H9 (cell line): ENCODE measurements at places on chromosomes 3 and 15. TPM values are rescaled to one million over a fixed set of nuclear protein-coding genes. Genes with fewer than 3 reads are reported as not detected.

Gene GADL1
- 0.09 and 0.15 TPM in 2 replicates for total RNA-seq

DNA sequence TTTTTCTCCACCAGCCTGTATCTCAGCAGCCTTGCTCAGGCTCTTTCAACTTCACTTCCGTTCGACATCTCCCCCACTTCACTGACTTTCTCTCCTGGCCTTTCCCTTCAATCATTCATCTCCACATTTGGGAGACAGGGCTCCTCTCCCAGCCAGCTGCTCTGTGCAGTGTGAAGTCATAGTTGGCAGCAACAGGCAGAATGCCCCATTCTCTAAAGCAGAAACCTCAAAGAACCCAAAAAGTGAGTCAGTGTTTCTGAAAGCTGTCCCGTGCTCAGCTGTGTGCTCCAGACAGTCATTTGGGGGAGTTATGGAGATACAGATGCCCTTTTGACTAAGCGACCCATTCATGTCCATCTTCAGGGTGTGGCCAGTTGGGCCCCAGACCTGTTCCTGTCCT is 54.3 kb downstream of the NTRK3 start:
- no peak for DNase-seq

GRCh38 chr3:107064405-107065060 is 312.7 kb upstream of the CCDC54 start:
- peak; percentile 66 for DNase-seq

DNA sequence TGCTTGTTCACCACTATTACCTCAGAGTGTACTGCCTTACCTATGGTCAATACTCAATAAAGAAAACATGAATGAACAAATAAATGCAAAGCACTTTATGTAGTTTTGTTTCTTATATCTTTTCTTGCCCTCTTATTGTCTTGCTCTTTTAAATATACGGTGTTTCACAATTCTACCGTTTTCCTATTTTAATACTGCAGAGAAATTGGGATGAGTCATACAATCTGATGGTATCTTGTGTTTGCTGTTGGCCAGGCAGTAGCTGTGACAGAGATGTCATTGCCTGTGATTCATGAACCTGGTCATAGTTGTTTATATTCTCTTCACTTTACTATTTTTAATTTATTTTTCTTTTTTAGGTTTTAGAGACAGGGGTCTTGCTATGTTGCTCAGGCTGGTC is 48.3 kb downstream of the SERP1 start:
- DNase-seq, result no peak

DNA sequence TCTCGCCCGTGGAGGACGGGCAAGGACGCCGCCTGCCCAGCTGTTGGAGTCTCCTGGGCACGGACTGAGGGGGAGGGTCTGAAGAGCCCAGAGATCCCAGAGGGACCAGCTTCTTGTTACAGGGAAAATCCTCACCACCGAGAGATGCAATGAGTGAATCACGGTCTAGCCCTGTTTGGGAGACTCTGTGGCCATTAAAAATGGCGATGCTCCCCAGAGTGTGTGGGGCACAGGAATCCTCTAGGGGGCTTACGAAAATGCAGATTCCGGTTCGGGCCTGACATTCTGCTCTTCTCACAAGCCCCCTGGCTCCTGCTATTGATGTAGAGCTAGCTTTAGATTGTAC is 35.5 kb upstream of the EPHB3 start:
- no peak for DNase-seq

DNA sequence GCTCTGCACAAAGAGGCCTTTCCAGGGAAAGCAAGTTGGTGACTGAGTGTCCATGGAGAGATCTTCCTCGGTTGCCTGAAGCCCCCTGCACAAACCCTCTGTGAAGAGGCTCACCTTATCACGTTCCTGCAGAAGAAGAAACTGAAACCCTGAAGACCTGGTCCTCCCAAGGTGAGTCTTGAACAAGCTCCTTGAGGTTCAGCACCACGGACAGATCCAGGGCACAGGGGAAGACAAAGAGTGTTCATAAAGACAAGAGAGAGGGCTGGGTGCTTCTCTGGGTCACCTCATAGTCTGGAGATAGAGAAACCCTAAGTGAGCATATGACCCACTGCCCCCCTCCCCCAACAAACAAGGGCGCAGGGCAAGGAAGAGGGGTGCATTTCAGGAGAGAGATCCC is 21.7 kb upstream of the TBC1D21 start:
- DNase-seq, result peak; percentile 79
